ENCODE measurements at places on chromosomes 7 and 10.

DNA sequence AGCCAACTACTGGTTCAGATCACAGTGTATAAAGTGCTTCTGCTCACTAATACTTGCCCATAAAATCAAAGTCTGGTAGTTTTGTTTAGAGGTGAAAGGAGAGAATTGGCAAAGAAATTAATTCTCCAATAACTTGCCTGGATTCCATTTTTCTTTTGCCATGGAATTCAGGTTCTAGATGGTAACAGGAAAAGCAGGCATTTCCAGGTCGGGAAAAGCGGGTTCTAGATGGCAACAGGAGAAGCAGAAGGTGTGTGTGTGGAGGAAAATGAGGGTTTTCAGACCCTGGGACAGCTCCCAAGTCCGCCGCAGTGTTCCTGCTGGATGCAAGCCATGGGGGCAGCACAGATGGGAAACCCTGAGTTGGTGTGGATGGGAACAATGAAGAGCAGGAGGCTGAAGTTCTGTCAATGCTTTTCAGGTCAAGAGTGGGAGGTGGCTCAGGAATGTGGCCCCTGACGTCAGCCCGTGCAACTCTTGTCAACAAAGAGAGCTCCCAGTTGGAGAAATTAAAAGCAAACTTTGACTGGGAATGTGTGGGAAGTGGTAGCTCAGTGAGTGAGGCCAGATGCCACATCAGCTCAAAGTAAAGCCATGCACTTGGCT is 696.7 kb downstream of the LRMDA start:
- no peak for DNase-seq

- DNase-seq: no peak
These were observed 151.7 kb upstream of the TAC1 start for GRCh38 chr7:97580205-97580604.

- no peak for DNase-seq
These were observed 241.5 kb downstream of the CACNB2 start for GRCh38 chr10:18381679-18382078.

DNA sequence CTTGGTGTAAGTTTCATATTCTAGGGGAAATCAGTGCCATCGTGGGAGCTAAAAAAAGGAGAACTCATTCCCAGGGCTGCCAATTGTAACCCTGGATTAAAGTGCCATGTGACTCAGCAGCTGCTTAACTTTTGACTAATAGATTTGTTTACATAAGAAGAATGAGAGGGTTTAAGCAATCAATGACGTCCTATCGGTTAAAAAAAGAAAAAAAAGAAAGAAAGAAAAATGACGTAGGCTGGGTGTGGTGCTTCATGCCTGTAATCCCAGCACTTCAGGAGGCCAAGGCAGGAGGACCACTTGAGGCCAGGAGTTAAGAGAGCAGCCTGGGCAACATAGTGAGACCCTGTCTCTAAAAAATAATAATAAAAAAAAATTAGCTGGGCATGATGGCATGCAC is 116.2 kb upstream of the AFAP1L2 start:
- DNase-seq: no peak

GRCh38 chr7:159125104-159125954 is 19.3 kb downstream of the VIPR2 start:
- no peak for DNase-seq

- DNase-seq: no peak
These were observed 107.3 kb downstream of the LRMDA start for GRCh38 chr10:75538765-75539164.

- no peak for DNase-seq
These were observed 109.7 kb downstream of the C1GALT1 start for GRCh38 chr7:7292085-7292484.

- no peak for DNase-seq
These were observed 73.8 kb downstream of the OSBPL3 start for GRCh38 chr7:24905996-24906770.

DNA sequence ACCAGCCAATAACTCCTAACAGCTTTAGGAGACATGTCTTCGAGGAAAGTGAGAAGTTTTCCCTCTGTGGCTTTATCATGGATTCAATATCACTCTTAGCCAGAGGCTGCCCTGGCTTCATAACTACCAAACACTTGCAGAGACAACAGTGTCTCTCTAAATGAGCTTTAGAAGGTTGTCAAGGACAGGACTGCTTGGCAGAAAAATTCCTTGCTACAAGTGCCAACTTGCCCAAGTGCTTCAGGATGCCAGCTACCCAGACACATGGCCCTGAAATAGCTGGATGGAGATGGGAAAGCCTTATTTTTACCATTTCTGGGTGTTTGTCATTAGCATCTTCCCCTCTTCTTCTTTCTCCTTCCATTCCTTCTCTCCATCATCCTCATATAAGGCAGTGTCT is 137.1 kb upstream of the MDFIC start:
- no peak for DNase-seq

DNA sequence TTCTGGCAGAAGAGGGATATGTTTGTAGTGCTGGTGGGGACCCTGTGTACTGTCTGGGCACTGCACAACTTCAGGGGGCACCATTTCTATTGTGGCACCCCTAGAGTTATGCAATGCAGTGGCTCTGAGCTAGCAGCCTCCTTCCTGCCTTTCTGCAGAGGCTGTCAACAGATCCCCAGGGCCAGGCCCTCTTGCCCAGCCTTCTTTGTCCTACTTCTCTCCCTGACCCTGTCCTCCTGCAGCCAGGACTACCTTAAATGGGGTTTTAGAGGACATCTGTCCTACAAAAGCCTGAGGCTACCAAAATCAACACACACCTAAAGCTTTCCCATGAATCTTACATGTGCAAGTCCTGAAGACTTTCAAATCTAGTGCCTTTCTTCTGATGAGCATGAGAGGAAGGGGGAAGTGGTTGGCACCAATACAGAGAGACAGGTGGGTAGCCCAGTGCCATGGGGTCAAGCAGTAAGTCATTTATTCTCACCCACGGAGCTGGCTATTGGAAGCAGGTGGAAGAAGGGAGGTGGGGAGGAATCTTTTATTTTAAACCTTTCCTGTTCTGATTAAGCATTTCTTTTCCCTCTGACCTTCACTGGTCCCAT is 2.4 kb downstream of the SPOCK2 start:
- no peak for DNase-seq

Data from stimulated activated CD4-positive, alpha-beta T cell treated with anti-CD3 and anti-CD28 coated beads, Interleukin-2, amount 100 ng/mL, for 24 hours (primary cell).